ENCODE measurements at places on chromosomes 4 and X. TPM values are rescaled to one million over a fixed set of nuclear protein-coding genes. Genes with fewer than 3 reads are reported as not detected.

DNA sequence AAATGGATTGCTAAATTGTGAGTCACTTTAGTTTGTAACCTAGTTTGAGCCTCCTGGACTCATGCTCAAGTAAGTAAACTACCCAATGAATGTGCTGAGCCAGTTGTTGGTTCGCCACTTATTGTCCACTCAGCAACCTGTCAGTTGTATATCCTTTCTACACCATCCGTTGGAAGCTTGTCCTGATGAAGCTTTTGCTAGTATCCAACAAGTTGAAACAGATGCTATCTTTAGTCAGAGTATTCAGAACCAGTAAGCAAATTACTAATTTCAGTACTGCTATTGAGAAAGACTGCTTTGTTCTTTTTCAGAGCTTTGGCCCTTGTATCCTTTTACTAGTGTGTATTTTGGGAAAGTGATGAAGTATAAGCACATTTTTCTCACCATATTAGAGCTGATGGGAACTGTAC lies 4.3 kb upstream of the NAA15 start:
- no peak overlapping the region for H3K4me3 ChIP-seq
- no peak for DNase-seq
- H3K27me3 ChIP-seq, result no peaks in the 10 kb centered on the region
- peaks cover 9% of the 10 kb centered on the region for H3K4me1 ChIP-seq
- no peaks in the 10 kb centered on the region for H3K36me3 ChIP-seq
- no peak overlapping the region for H3K27ac ChIP-seq

PPEF2 gene
- not detected for total RNA-seq

DNA sequence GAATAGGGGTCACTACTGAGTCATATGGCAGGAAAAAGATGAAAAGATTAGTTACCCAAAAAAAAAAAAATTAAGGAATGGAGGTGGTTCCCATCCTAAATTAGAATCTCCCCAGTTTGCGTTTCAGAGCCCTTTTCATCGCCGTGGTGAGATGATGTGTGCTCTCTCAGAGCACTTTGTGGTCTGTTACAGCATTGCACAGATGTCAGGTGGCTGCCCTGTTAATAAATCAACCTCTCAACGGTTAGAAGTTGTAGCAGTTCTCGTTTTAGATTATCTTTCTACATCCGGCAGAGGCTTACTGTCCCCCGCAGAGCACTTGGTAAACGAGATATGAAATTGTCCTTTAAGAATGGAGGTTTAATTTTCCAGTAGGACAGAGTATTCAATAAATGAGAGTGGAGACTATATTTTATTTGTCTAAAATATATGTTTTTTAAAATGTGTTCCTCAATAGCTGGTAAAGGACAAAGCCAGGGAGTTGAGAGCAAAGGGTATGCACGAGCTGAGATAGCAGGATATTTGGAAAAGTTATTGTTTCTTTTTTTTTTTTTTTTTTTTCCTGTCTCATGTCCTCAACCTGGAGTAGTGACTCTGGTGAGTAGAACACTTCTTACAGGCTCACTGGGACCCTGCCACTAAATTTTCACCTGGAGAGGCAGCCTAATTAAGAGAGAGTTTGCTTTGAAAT lies 26.9 kb downstream of the AFF1 start:
- H3K4me3 ChIP-seq, result no peak overlapping the region
- no peak for DNase-seq
- no peaks in the 10 kb centered on the region for H3K36me3 ChIP-seq
- H3K27me3 ChIP-seq, result no peaks in the 10 kb centered on the region
- H3K27ac ChIP-seq, result no peak overlapping the region
- peaks cover 28% of the 10 kb centered on the region for H3K4me1 ChIP-seq

DNA sequence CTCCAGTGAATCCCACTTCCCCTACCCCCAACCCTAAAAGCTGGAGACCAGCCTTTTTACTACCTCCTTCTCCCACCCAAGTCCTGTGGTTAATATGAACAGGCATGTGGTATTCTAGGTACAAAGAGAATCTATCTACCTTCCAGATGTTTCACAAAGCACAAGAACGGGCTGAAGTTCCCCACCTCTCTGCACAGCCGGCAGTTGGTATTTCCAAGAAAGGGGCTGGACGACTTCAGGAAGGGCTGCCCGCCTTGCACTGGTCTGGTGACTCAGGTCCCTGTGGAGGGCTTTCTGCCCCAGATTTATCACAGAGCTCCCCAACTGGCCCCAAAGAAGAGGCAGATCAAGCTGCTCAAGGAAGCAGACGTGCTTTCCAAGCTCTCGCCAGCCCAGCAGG lies 4.5 kb downstream of the FAM47E start:
- H3K27me3 ChIP-seq, result no peaks in the 10 kb centered on the region
- no peak overlapping the region for H3K27ac ChIP-seq
- 0 out of 2 replicates have a peak, but pooled peaks cover 19% of the 10 kb centered on the region for H3K4me1 ChIP-seq
- DNase-seq, result no peak
- no peaks in the 10 kb centered on the region for H3K36me3 ChIP-seq
- H3K4me3 ChIP-seq, result no peak overlapping the region

DNA sequence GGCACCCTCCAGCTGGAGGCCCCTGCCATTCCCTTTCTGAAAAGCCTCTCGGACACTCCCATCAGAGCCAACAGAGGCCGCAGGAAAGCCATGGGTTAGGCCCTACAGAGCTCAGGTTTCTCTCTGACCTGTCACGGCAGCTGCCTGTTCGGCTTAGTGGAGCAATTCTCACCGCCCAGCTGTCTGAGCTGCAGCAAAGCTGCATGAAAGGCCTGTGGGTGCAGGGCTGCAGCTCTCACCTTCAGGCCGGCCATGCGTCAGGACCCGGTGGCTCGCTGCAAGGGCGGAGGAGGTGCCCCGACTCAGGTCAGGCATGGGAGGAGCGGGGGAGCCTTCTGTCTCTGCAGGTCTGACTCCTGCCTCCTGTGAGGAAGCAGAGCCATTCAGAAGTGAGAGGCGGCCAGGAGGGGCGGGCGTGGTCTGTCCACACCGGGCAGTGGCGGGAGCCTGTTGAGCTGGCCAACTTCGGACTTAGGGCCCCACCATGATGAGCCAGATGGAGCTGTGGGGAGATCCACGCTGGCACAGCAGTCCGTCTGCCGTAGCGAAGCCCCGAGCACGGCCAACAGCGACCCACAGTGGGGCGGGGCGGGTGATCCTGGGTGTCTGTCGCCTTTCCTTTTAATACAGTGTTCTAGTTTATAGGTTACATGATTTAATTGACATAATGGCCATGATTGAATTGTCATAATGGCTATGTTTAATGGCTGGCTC lies 23.4 kb downstream of the PDE6B start:
- no peaks in the 10 kb centered on the region for H3K27me3 ChIP-seq
- no peak for DNase-seq
- no peak overlapping the region for H3K4me3 ChIP-seq
- H3K27ac ChIP-seq, result no peak overlapping the region
- H3K4me1 ChIP-seq, result no peaks in the 10 kb centered on the region
- H3K36me3 ChIP-seq, result no peaks in the 10 kb centered on the region

All from Caco-2 (cell line).